Esophagus squamous epithelium (tissue), 5 donors: ENCODE measurements at places on chromosomes 7 and 10. TPM values are rescaled to one million over a fixed set of nuclear protein-coding genes. Genes with fewer than 3 reads are reported as not detected.

FBXO24 gene
- total RNA-seq = 1.6 TPM

PTPRZ1 gene
- 58.4 TPM for total RNA-seq

ZDHHC16 gene
- 36.9 TPM for total RNA-seq

PGAM1 gene
- total RNA-seq = 643 TPM

PRLHR gene
- not detected for total RNA-seq

SH3PXD2A gene
- 25.1 TPM for total RNA-seq

PPP1R3A gene
- not detected for total RNA-seq

AVPI1 gene
- total RNA-seq = 20.0 TPM

GNB2 gene
- 306 TPM for total RNA-seq

NPY gene
- total RNA-seq = not detected

GPC2 gene
- not detected for total RNA-seq

GPR26 gene
- total RNA-seq = not detected

RASSF4 gene
- 1.7 TPM for total RNA-seq

KIF11 gene
- 7.4 TPM for total RNA-seq

SRI gene
- total RNA-seq = 44.5 TPM

FANK1 gene
- 3.2 TPM for total RNA-seq

PLPP4 gene
- total RNA-seq = 0.49 TPM

OR2F2 gene
- not detected for total RNA-seq

POLR2J2 gene
- 2.1 TPM for total RNA-seq

TDRD1 gene
- total RNA-seq = not detected

FGFR2 gene
- 33.3 TPM for total RNA-seq

CNTNAP2 gene
- 1.1 TPM for total RNA-seq

FKBP6 gene
- total RNA-seq = not detected

MGAM2 gene
- 0.04 TPM for total RNA-seq

GNAT3 gene
- not detected for total RNA-seq

LLCFC1 gene
- total RNA-seq = not detected

PPP1R3C gene
- 70.8 TPM for total RNA-seq

SORCS1 gene
- not detected for total RNA-seq

TECPR1 gene
- 20.3 TPM for total RNA-seq

IL2RA gene
- 3.0 TPM for total RNA-seq
